ENCODE measurements at places on chromosomes 1 and 21.

DNA sequence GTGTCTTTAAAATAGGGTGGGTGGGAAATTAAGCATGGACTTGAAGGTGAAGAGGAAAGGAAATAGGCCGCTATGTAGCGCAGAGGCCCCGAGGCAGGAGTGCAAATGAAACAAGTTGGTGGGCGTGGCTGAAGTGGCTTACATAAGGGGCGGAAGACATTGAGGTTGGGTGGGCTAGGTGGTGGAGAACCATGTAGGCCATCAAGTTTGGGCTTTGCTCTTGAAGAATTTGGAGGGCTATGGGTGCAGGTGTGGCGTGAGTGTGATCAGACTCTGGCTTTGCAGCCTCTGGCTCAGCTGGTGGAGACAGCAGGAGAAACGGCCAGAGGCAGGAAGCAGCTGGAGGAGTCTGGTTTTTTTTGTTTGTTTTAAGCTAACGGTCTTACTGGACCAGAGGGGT lies 6.7 kb downstream of the SLFNL1 start:
- no peak for DNase-seq

GRCh38 chr1:74328851-74329250 lies 93.7 kb downstream of the TNNI3K start:
- no peak for DNase-seq

DNA sequence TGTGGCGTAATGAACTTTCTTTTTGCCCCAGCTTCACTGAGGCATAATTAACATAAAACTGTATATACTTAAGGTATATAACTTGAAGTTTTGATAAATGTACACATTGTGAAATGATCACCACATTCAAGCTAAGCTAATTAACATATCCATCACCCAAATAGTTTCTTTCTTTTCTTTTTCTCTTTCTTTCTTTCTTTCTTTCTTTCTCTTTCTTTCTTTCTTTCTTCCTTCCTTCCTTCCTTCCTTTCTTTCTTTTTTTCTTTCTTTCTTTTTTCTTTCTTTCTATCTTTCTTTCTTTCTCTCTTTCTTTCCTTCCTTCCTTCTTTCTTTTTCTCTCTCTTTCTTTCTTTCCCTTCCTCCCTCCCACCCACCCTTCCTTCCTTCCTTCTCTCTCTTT lies 62.5 kb downstream of the XCL1 start:
- no peak for DNase-seq

GRCh38 chr21:15653710-15654109 lies 76.1 kb upstream of the USP25 start:
- no peak for DNase-seq

Data from stimulated activated CD4-positive, alpha-beta T cell treated with anti-CD3 and anti-CD28 coated beads, Interleukin-12 subunit alpha, Interleukin-12 subunit beta, amount 100 ng/mL, for 24 hours (primary cell).